ENCODE measurements at places on chromosomes 7 and 10. TPM values are rescaled to one million over a fixed set of nuclear protein-coding genes. Genes with fewer than 3 reads are reported as not detected.

OR2A2 gene
- total RNA-seq, result not detected

DNA sequence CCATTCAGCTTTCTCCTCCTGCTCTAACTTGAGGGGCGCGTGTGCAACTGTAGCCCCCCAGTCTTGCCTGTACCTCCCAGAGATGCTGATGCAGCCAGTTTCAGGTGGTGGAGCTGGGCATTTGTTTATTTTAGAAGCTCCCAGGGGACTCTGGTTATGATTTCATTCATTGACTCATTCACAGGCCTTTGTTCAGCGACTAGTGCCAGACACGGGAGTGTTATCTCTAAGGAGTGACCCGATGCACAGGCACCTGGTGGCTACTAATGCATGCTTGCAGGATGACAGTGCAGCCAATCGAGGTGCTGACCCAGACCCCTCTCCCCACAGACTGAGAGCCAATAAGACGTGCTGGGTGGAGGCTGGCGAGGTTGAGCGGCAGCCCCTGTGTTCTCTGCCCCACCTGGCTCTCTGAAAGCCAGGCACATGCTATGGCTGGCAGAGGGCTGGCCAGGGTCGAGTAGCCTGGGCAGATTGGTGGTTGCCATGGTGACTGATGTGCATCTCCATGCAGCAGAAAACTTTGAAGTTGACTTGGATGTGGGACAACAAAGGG is 19.7 kb upstream of the SLC18A2 start:
- peak; percentile 96 for DNase-seq

CLDN3 gene
- not detected for total RNA-seq

GRCh38 chr7:81676105-81676811 is 93.6 kb downstream of the HGF start:
- DNase-seq, result no peak

- DNase-seq, result no peak
These were observed 43.1 kb upstream of the PHF14 start for GRCh38 chr7:10930551-10930950.

DNA sequence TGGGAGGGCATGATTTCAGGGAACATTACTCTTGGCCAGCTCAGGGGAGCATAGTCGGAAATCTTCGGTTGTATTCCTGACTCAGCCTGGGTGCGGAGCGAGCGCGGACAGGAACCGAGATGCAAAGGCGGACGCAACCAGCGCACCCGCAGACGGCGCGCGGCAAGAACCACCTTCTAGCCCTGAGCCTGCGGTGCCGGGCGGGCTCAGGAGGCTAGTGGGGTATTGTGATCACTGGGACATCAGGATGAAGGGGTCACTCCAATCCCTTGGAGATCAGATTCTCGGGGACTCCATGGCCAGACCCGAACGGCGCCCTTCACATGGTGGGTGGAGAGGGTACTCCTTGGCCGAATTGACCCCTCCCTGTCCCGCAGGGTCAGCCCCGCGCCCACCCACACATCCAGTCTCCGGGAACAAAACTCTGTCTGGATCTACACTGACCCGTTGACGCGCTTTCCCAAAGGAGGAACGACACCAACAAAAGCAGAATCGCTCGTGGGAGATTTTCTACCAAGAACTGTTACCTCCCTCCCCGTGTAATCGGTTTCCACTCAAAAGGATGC is 730.5 kb downstream of the ZWINT start:
- no peak for DNase-seq

AKR1C2 gene
- total RNA-seq, result 50.4 TPM

GRCh38 chr7:123871998-123872867 is 27.3 kb downstream of the HYAL4 start:
- peak; percentile 53 for DNase-seq

- DNase-seq, result no peak
These were observed 23.7 kb upstream of the CCDC172 start for GRCh38 chr10:116300542-116300941.

SERPINE1 gene
- total RNA-seq, result 463 TPM

- DNase-seq, result no peak
These were observed 18.3 kb downstream of the ZNF438 start for GRCh38 chr10:31013331-31013730.

PPP1R17 gene
- total RNA-seq, result not detected

AGR3 gene
- total RNA-seq, result not detected

YKT6 gene
- 137 TPM for total RNA-seq

- peak; percentile 55 for DNase-seq
These were observed 24.5 kb downstream of the FOXK1 start for GRCh38 chr7:4706384-4707216.

DNA sequence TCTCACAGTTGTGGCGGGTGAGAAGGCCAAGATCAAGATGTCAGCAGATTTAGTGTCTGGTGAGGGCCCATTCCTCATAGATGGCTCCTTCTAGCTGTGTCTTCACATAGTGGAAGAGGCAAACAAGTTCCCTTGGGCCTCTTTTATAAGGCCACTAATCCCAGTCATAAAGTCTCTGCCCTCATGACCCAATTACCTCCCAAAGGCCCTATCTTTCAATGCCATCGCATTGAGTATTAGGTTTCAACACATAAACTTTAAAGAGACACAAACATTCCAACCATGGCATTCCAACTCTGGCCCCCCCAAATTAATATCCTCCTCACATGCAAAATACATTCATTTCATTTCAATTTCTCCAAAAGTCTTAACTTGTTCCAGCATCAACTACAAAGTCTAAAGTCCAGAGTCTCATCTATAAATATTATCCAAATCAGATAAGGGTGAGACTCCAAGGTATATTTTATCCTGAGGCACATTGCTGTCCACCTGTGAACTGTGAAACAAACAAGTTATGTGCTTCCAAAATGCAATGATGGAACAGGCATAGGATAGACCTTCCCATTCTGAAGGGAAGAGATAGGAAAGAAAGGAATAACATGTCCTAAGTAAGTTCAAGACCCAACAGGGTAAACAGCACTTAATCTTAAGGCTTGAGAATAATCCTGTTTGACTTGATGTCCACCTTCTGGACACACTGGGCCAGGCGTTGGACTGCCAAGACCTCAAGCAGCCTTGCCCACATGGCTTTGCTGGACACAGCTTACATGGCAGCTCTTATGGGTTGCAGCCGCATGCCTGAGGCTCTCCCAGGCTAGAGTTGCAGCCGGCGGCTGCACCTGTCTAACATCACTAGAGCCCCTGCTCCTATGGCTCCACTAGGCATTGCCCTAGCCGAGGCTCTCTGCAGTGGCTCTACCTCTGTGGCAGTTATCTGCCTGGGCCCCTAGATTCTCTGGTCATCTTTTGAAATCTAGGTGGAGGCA is 312.8 kb downstream of the TNS3 start:
- no peak for DNase-seq

DNA sequence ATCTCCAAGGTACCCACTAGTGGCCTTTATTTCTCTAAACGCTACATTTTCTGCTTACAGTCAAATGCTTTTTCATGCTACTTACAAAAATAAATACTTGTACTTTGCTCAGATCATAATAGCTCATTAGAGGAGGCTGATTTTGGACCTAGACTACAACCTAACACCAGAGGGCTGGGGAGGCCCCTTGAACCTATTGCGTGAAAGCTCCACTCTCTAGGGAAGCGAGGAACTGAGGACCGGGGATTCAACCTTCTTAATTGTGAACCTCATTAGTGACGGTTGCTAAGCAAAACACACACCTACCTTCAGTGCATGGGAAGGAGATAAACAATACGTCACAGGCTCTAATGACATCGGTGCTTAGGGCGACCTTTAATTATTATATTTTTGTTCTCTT is 92.1 kb downstream of the EBF3 start:
- no peak for DNase-seq

GRCh38 chr10:62027841-62028501 is 126.5 kb downstream of the ARID5B start:
- DNase-seq, result no peak

TRPV5 gene
- not detected for total RNA-seq

SH2D4B gene
- 0.07 TPM for total RNA-seq

- no peak for DNase-seq
These were observed 177.6 kb downstream of the STK31 start for GRCh38 chr7:23887660-23888059.

BCCIP gene
- total RNA-seq, result 67.1 TPM

DNA sequence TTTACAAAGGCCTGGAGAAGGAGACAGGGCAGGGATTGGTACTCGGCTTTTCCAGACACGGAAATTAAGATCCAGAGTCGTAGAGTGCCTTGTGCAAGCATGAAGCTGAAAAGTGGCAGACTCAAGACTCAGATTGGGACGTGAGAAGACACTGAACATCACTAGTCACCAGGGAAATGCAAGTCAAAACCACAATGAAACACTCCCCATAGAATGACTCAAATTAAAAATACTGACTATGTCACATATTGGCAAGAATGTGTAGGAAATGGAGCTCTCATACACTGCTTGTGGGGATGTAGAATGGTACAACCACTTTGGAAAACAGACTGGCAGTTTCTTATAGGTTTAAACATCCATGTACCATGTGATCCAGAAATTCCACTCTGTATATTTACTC is 472.0 kb downstream of the RPS24 start:
- peak; percentile 20 for DNase-seq

DNA sequence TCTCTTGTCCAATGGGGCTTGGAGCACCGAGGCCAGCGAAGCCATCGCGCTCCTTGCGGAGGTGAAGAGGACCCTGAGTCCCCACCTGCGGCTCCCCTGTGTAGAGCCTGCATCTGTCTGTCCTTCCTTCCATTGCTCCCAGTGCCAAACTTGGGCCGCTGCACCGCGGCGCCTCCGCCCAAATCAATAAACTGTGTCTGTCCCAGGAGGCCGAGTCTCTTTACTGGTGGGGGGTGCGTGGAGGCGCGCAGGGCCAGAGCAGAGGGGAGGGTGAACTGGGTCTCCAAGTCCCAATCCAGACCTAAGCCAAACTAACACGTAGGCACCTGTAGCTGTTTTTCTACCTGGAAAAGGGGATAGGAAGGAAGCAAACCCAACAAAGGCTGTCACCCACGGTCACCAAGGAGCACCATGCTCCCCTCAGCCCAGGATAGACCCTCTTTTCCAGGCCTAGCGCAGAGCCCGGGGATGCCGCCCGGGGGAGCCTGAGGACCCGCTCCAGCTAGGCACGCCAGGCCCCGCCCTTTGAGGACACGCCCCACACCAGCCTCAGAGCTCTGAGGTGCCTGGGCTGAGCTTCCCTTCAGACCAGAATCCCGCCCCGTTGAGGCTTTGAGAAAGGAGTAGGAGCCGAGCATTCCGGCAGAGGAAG is 1.2 kb upstream of the CHAT start:
- no peak for DNase-seq

GRCh38 chr10:24971374-24971773 is 19.0 kb upstream of the PRTFDC1 start:
- DNase-seq, result no peak

GRCh38 chr7:69739931-69740431 is 141.7 kb downstream of the AUTS2 start:
- DNase-seq, result no peak

DNA sequence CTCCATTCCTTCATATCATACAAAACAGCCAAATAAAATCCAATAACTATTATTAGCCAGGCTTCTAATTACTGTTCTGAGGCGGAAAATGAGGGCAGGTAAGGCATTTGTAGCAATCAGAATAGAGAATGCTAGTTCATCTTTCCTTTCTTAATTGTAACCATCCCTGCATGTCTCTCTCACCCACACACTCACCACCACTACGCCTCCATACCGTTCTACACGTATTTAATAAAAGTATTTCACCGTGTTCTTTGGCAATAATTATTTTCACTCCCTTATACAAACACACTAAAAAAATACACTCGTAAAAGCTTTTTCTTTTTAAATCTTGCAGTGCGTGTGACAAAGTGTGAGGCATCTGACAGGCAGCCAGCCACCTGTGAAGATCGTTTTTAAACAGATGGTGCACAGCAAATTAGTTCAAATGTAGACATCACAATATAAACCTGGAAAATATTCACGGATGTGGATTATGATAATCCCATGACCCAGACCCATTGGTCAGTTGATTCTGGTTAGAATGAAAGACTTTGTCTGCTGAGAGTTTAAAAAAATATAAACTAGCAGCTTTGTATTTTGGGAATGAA is 653.6 kb downstream of the REEP3 start:
- DNase-seq, result no peak

GRCh38 chr10:34216348-34216945 is 598.6 kb downstream of the PARD3 start:
- no peak for DNase-seq

- DNase-seq, result no peak
These were observed 118.8 kb downstream of the ANKRD61 start for GRCh38 chr7:6149996-6150395.

- peak; percentile 58 for DNase-seq
These were observed 789 bp downstream of the PDGFA start for GRCh38 chr7:518630-519483.

P4HA1 gene
- total RNA-seq, result 95.5 TPM

Measured in A172 (cell line).